Mesothelial cell of epicardium (in vitro differentiated cells): ENCODE measurements at places on chromosomes 1 and 21.
A peak's percentile ranks its signal among the peaks of the same experiment; 100 is the strongest.

GRCh38 chr1:232551386-232551785 lies 78.5 kb downstream of the SIPA1L2 start:
- H3K27ac ChIP-seq: peak overlapping the region; percentile 94
- no peaks in the 10 kb centered on the region for H3K27me3 ChIP-seq
- no peak for DNase-seq
- peaks cover 90% of the 10 kb centered on the region for H3K4me1 ChIP-seq
- no peak overlapping the region for H3K4me3 ChIP-seq

DNA sequence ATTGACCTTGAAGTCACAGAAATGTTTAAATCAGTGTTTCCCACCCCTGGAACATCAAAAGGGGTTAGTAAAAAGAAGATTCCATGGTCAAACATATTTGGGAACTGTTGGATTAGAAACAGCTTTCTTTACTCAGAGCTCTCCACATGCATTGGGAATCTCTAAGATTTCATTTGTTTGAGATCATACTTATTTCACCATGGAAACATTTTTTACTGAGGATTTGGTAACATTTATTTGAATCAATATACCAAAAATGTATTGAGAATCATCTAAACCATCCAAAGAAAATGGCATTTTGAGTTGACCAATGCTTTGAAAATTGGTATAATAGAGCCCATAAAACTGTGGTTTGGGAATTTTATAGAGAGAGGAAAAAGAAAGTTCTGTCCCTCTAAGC lies 25.3 kb downstream of the NGF start:
- no peak for DNase-seq
- no peak overlapping the region for H3K4me3 ChIP-seq
- no peaks in the 10 kb centered on the region for H3K36me3 ChIP-seq

DNA sequence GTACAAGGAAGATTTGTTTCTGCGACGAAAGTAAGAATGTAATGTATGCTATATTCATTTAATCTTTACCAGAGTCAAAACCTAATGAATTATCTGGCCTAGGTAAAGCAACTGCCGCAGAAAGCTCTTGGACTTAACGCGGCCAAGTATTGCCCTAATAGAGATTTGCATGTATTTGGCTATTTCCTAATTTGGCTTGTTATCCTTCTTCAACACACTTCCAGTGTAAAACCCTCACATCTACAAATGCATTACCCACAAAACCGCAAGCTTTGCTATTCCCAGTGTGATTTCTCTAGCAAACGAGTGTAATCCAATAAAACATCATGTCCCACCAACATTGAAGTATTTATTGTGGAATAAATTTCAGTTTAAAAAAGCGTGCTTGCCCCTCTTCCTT lies 123.8 kb upstream of the LMO4 start:
- no peaks in the 10 kb centered on the region for H3K36me3 ChIP-seq
- H3K27me3 ChIP-seq: peaks cover 39% of the 10 kb centered on the region
- no peak overlapping the region for H3K27ac ChIP-seq
- H3K4me1 ChIP-seq: peaks cover 9% of the 10 kb centered on the region

GRCh38 chr1:46466477-46467182 lies 23.0 kb upstream of the DMBX1 start:
- peak; percentile 64 for DNase-seq
- H3K4me1 ChIP-seq: peaks cover 6% of the 10 kb centered on the region
- H3K4me3 ChIP-seq: peak overlapping the region; percentile 70
- H3K36me3 ChIP-seq: no peaks in the 10 kb centered on the region
- H3K27me3 ChIP-seq: peaks cover 96% of the 10 kb centered on the region

- H3K27ac ChIP-seq: no peak overlapping the region
- H3K4me3 ChIP-seq: no peak overlapping the region
- peaks cover 20% of the 10 kb centered on the region for H3K36me3 ChIP-seq
- H3K4me1 ChIP-seq: peaks cover 2% of the 10 kb centered on the region
- H3K27me3 ChIP-seq: no peaks in the 10 kb centered on the region
Observed at GRCh38 chr1:33274446-33274845, 18.2 kb downstream of the ZNF362 start.

- peaks cover 6% of the 10 kb centered on the region for H3K36me3 ChIP-seq
- no peak overlapping the region for H3K27ac ChIP-seq
- no peak overlapping the region for H3K4me3 ChIP-seq
- DNase-seq: no peak
Observed at GRCh38 chr1:52919051-52919722, 2.4 kb downstream of the ECHDC2 start.

- no peaks in the 10 kb centered on the region for H3K27me3 ChIP-seq
- peaks cover 26% of the 10 kb centered on the region for H3K4me1 ChIP-seq
- peak overlapping the region; percentile 80 for H3K4me3 ChIP-seq
- H3K36me3 ChIP-seq: peaks cover 8% of the 10 kb centered on the region
Observed at GRCh38 chr1:1616045-1616790, 918 bp downstream of the MIB2 start.

GRCh38 chr1:184212649-184213314 lies 161.3 kb downstream of the TSEN15 start:
- peak overlapping the region; percentile 93 for H3K27ac ChIP-seq
- H3K36me3 ChIP-seq: no peaks in the 10 kb centered on the region
- H3K4me3 ChIP-seq: no peak overlapping the region
- peaks cover 6% of the 10 kb centered on the region for H3K27me3 ChIP-seq
